ENCODE measurements at places on chromosomes 2 and 18.

GRCh38 chr2:84732897-84733778, 147.7 kb downstream of the TRABD2A start:
- DNase-seq: no peak

DNA sequence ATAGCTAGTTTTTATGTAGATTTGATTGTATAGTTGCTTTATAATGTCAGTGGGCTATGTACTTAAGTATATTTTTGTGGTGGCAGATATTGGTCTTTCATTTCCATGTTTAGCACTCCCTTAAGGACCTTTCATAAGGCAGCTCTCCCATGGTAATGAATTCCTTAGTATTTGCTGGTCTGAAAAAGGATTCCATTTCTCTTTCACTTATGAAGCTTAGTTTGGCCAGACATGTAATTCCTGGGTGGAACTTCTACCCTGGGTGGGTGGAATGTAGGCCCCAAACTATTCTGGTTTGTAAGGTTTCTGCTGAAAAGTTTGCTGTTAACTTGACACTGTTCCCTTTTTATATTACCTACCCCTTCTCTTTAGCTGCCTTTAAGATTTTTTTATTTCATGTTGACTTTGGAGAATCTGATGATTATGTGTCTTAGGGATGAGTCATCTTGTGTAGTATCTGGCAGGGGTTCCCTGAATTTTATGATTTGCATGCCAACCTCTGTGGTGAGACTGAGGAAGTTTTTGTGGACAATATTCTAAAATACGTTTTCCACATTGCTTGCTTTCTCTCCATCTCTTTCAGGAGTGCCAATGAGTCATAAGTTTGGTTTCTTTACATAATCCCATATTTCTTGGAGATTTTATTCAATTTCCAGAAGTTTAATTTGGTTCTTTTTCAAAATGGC, 65.4 kb upstream of the VRK2 start:
- DNase-seq: peak; percentile 75

DNA sequence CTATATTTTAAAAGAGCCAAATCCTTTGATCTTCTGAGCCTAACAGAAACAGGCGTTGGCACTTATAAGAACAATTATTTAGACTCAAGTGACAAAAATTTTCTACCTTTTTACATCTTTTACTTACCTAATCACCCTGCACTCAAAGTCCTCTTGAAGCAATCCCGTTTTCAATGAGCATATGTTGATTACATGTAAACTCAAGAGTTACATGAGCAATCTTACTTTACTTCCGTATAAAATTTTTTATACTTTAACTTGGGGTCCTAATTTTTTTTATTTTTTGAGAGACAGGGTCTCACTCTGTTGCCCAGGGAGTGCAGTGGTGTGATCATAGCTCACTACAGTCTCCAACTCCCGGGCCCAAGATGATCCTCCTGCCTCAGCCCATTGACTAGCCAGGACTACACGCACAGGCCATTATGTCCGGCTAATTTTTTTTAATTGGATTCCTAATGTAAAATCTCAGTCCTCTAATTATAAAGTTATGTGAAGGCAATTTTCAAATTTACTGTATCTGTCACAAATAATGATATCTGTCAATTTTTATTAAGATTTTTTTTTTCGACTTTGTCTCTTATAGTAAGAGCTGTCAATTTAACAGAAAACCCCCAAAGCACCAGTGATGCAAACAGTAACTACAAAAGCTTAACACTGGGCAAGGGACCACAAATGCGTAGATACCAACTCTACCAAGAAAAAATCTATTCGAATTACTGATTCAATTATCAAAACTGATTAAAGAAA, 19.1 kb upstream of the STPG4 start:
- peak; percentile 45 for DNase-seq

- no peak for DNase-seq
Observed at GRCh38 chr2:54630858-54631497, 92.5 kb upstream of the EML6 start.

DNA sequence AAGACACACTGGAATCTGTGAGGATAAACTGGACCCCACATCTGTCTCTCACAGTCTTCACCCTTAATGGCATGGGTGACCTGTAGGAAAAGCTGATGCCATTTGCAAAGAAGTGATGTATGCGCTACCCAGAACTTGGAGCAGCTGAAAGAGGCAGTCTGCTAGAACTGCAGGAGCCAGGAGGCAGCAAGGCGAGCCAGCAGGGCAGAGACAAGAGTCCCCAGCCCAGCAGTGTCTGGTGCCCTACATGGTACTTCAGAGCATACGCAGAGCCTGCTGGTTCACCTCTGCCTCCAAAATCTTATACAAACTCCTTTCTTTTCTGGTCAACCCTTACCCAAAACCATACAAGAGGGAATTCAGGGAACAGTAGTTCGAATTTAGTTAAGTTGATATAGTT, 683.1 kb upstream of the RAB6C start:
- no peak for DNase-seq

GRCh38 chr2:226608451-226608850, 191.2 kb downstream of the IRS1 start:
- no peak for DNase-seq

- DNase-seq: no peak
Observed at GRCh38 chr18:53603276-53603675, 621.2 kb downstream of the MBD2 start.

DNA sequence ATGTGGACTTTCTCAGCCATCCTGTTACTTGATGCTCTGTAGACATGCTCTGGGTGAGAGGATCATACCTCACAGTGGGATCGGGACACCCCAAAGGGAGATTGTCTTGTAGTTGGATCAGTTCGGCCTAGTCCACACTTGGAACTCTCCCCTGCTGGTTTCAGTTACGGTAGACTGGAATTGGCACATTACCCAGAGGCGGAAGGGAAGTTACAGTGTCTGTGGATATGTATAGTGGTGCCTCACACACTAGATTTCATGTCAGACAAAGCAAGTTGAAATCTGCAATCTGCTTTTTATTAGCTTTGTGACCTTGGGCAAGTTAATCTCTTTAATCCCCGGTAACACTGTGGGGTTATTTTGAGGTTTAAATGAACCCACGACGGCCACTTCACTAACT, 16.2 kb upstream of the CTAGE1 start:
- no peak for DNase-seq

DNA sequence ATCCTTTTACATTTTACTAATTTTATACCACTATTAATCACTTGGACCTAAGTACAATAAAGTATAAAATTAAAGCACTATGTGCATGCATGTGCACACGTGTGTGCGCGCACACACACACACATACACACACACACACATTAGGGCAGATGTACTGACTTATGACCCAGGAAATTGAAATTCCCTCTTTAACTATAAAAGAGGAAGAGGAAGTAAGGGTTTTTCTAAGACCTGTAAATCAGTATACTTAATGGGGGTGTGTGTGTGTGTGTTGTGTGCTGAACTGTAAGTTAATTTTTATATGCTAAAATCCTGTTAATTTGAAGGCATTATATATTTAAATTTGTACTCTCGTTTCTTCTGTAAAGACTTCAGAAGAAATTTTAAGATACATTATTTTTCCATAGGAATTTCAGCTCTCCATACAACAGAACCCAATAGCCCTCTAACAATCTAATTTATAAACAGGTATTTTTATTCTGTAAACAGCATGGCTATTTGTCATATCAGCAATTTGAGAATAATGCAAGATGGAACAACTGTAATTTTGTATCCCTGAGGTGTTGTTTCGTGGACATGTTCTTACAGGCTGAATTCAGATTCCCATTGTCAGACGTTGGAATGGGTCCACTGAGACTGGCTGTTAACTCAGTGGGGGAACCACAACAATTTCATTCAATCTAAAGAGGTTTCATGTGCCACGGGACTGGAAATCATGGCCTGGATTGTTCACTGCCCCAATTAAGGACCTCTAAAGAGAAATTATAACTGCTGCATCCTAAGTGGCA, 90.9 kb downstream of the PLA2R1 start:
- DNase-seq: no peak

- DNase-seq: no peak
Observed at GRCh38 chr18:12056884-12057402, 36.7 kb upstream of the ANKRD62 start.
